ENCODE measurements at places on chromosomes 6 and 20.

GRCh38 chr6:75467966-75468365 is 25.6 kb downstream of the FILIP1 start:
- DNase-seq = no peak

GRCh38 chr20:63520934-63521601 is 503 bp downstream of the PPDPF start:
- peak; percentile 62 for DNase-seq

DNA sequence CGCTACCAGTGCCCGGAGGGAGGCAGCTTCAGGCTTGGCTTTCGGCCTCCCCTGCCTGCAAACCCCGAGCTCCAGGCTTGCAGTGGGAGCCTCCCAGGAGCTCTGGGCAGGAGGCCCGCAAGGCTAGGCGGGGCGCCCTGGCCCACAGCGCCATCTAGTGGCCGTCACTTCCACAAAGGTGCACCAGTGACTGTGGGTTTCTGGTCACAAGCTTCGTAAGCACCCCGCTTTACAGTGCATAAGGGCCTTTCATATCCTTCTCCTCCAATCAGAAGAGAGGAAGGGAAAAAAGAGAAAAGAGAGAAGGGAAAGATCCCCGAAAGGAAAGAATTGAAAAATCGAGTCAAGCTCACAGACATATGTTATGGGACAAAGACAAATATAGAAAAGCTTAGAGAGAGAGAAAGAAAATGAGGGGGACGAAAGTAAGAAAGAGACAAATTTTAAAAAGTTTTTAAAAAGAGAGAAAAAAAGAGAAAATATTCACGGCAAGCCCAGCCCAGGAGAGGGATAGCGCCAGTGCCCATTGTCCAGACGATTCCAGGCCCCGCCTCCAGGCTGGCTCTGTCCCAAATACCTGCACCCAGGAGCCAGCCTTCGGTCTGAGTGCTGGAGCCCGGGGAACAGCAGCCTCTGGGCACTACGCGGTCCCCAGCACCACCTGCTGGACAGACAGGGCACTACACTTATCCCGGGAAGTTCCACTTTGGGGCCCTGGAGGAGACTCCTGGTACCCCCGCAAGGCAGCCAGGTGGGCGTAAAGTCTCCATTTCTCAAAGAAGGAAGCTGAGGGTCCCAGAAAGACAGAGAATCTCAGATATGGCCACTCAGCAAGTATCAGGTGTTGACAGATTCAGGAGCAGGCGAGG is 207.1 kb downstream of the PREX1 start:
- DNase-seq = peak; percentile 66

GRCh38 chr6:162306616-162307015 is 420.9 kb downstream of the PRKN start:
- DNase-seq = no peak

DNA sequence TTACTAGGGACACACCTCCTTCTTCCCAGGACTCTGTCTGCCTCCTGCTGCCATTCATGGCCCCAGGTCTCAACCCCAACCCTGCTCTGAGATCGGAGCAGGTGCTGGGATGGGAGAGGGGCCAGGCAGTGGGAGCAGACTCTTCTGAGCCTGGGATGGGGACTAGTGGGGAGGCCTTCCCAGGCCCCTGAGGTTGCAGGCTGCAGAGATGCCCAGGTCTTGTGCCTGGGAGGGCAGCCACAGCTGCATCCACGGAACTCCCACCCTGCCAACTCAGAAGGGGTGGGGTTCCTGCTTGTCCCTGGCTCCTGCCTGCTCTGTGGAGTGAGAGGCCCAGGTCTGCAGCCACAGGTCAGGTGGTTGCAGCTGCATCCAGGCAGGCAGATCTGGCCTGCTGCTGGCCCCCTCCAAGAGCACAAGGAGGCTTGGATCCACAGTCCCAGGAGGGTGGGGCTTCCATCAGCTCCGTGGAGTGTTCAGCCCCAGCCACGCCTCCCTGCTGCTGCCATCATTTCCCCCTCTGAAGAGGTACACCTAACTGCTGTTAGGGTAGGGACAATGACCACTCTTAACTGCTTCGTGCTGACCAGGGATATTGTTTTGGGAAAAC is 2.9 kb upstream of the SLC22A1 start:
- no peak for DNase-seq

DNA sequence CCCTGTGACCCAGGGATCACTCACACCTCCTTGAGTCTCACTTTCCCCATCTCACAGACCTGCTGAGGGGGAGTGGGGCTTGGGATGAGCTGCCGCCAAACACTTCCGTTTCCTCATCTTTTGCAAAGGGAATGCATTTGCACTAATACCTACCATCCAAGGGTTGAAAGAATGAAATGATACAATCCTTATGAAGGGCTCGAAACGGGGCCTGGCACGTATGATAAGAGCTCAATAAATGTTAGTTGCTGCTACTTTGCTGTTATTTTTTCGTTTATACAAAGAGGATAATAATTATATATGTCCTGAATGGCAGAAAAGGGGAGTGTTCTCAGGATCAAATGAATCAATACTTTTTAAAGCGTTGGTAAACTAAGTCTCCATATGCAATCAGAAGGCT is 6.1 kb upstream of the TFAP2D start:
- DNase-seq = no peak

DNA sequence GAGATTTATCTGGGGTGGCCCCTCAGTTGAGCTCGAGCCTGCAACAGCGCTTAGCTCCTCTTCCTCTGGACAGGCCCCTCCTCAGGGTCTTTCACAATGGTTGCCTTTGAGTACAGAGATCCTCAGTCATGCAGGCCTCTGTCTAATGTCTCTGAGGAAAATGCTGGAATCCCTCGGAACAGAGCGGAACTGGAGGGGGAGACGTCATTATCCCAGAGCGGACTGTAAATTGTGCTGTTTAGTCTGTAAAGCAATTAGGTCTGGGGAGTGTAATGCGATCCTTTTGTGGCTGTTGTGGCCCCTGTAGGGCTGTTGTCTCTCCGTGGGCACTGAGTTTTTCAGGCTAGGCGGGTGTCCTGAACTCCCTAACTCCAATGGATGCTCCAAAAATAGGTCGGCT is 15.0 kb upstream of the DAAM2 start:
- DNase-seq = no peak

DNA sequence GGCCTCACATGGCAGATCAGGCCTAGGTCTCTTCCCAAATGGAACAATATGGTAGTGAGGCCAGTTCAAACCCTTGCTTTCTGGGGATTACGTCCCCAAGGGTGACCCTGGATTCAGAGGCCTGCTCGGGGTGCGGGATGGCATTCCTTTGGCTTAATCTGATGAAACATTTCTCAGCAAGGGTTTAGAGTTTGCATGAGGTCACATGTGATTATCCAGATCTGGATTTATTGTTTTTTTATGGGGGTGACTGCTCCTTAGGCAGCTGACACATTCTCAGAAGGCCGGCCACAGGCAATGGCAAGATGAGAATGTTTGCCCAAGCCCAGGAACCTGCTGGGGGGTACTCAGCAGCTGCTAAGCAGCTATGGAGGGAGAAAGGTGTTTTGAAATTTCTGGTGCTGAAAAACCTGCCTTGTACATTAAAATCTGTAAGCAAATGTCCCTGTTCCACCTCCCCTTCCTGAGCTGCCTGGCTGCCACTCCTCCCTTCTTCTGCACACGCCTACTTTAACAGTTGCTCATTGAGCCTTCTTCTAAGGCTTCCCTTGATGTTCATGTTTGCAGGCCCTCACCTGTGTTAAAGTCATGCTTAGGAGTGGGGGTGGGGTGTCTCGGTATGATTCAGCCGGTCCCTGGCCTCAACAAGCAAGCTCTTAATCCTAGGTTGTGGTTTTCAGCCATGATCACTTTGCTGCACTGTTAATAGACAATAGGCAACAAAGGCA is 37.9 kb upstream of the FUCA2 start:
- DNase-seq = no peak

- DNase-seq = no peak
Observed at GRCh38 chr6:1383729-1384548, 5.4 kb upstream of the FOXF2 start.

DNA sequence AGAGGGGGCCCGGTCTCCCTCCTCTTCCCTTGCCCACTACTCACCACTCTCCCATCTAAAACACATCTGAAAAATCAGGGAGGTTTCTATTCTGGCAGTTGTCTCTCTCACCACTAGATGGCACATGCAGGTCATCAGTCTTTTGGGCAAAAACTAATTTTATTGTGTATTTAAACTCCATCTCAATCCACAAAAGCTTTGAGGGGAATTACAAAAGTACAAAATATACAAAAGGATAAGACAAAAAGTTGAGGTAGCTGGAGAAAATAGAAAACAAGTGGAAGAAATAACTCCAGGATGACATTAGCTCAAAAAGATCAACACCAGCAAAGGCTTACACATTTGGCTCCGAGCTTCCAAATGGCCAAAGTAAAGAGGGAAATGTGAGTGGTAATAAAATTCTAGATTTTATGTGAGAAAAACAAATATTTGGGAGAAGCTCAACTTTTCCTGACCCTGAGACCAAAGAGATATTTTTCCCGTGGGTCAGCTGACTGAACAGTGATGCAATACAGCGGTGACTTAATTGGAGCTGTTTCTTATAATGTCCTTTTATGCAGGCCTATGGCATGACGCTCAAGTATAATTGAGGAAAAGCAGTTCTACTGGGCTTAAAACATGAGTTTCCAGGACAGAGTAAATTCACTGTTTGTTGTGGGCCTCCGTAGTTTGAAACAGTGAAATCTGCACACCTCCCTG is 79.8 kb upstream of the CHD6 start:
- peak; percentile 27 for DNase-seq

GRCh38 chr20:38321959-38322598 is 18.1 kb downstream of the BPI start:
- DNase-seq = no peak

DNA sequence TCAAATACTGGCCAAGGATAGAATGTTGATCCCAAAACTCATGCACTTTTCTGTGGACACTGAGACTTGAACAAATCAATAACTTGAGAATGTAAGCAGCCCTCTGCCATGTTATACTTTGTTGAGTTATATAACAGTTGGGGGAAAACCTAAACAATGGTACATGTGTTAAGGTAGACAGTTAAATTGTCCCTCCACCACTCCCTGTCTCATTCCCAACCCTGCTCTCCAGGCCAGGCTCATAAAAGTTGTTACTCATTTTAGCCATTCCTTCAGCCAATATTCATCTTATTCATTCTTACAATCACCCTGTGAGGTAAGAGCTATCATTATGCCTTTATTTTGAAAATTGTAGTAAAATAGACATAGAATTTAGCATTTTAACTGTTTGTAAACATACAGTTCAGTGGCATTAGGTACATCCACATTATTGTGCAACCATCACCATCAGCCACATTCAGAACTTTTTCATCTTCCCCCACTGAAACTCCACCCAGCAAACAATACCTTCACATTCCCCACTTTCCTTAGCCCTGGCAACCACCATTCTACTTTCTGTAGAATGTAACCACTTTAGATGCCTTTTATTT is 38.2 kb upstream of the IER3 start:
- no peak for DNase-seq

GRCh38 chr20:46014517-46015396 is 6.0 kb downstream of the MMP9 start:
- DNase-seq = no peak

- DNase-seq = no peak
Observed at GRCh38 chr6:122048570-122048969, 350.9 kb upstream of the HSF2 start.

DNA sequence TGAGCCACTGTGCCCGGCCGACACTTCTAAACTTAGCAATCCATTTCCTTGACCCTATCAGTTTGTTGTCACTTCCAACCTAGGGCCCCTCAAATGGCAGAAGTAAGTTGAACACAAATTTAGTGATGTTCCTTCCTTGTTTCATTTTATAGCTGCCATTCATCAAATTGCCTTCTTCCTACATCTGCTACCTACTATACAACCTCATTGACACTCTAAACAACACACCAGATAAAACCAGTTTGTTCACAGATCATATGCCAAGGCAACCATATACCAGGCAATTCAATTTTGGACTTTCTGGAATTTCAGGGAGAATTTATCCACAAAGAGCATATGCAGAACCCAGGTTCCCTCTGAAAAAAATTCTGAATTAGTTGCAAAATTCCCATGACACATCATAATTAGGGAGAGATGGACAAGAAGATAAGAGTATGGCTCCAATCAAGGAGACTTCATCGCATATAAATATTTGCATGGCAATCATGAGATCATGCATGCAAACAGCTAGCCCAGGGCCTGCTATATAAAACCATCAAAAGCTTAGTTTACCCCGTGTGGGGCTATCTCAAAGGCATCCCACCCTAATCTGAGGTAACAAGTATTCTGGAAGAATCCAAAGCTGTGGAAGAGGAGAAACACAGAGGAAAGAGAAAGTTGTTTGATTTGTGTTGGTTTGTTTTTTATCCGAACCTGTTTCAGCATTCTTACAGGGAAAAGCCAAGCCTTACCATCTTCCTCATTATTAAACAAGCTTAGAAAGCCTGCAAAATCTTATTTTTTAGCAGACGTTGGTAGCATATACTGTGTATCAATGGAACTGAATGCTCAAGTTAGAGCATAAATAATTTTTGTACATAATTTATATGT is 132.8 kb upstream of the TNFAIP3 start:
- no peak for DNase-seq

DNA sequence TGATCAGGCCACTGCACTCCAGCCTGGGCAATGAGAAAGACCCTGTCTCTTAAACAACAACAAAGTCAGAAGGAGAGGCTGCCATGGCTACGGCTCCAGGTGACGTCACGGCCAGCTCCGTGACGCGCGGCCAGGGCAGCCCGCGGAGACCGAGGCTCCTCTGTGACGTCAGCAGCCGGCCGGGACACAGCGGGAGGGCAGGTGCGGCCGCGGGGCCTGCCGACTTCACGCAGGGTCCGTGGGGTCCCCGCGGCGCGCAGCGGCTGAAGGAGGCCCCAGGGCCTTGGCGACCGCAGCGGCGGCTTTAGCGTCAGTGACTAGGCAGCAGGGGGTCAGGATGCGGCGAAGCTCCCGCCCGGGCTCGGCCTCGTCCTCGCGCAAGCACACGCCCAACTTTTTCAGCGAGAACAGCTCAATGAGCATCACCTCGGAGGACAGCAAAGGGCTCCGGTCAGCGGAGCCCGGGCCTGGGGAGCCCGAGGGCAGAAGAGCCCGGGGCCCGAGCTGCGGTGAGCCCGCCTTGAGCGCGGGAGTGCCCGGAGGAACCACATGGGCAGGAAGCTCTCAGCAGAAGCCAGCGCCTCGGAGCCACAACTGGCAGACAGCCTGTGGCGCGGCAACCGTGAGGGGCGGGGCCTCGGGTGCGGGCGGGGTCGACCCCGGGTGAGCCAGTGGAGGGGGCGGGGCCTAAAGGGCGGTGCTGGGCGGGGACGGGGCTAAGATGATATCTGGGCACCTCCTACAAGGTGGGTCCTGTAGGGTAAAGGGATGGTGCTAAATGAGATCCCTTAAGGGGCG is at the start of gene SPAG4:
Gene SPAG4 (plus strand): TSS at position 163 of the 798 bp plus-strand sequence. CDS start 175 bp downstream, at position 338.
- peak; percentile 98 for DNase-seq
